ENCODE measurements at places on chromosomes 5 and 9.

DNA sequence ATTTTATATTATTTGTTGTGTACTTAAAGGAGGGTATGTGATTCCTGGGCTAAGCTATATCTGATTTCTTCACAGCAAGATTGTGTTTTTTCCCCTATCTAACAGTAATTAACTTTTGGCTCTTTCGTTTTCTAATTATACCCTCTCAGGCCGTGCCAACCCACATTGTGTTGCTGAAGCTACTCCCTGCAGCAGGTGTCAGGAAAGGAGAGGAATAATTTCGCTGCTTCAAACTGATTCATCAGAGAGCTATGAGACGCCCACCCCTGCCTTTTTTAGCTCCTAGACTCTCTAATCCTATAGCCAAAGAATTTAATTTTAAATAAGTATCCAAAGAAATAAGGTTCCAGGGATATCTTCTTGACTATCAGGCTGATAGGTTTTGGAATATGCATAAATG lies 3.8 kb downstream of the CAVIN4 start:
- DNase-seq = no peak

GRCh38 chr9:131318231-131319085 lies 28.9 kb downstream of the PLPP7 start:
- no peak for DNase-seq

GRCh38 chr5:104305602-104306001 lies 743.0 kb upstream of the NUDT12 start:
- DNase-seq = no peak

DNA sequence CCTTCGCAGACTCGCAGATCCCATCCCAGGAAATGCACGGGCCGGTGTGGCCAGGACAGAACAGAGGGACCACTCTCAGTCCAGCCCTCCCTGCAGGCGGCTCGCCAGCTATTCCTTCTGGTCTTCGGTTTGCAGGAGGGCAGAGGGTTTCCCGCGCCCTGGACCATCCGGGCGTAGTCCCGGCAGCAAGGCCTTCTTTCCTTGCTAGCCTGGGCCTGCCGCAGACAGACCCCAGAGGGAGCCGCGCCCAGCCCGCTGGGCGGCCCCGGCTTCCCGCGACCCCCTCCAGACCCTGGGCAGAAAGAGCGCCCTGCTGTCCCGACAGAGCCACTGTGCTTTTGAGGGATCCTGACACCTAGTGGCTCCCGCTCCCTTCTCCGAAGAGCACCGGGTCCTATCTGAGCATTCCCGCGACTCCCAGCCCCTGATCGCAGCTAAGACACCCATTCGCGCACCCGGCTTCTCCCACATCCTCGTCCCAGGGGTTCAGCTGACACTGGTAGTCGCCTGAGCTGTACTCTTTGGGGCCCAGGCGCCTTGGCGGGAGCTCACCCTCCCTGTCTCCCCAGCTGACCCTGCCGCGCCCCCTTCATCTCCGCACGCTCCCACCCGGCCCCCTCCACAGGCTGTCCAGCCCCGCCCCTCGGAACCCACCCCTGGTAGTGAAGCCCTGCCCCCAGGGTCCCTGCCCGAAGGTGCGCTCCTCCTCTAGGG lies 1.1 kb downstream of the CFAP90 start:
- DNase-seq = peak; percentile 51
